ENCODE measurements at places on chromosomes 3 and 15. TPM values are rescaled to one million over a fixed set of nuclear protein-coding genes. Genes with fewer than 3 reads are reported as not detected.

GRCh38 chr15:24075420-24076089 is 388.4 kb upstream of the NDN start:
- DNase-seq = no peak

DNA sequence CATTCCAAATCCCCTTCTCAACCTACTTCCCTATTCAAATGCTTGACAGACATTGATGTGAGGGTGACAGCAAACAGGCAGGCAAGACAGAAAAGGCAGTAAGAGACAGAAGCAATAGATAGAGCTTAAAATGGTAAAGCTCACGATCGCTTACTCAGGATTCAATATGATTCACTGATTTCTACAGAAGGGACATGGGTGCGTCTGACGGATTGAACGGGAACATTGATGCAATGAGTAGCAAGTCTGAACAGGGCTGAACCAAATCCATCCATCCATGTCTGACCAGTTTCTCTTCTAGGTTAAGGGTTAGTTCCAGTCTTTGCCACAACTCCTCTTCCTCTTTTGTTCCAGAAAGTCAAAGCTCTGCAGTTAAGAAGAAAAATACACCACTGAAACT is 35.1 kb downstream of the P2RY1 start:
- DNase-seq = no peak

DNA sequence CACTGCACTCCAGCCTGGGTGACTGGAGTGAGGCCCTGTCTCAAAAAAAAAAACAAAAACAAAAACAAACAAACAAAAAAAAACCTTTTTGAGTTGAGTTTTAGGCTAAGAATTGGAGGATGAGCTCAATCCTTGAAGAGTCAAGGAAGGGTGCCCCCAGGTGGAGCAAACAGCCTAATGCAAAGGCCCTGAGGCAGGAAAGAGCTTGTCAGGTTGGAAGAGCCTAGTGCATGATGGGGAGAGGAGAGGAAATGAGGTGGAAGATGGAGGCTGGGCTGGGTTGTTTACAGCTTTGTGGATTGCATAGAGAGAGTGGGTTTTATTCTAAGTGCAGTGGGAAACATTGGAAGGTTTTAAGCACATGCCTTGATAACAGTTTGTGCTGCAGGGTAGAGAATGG is 2.1 kb upstream of the SNX22 start:
- no peak for DNase-seq

The SH3GL3 gene
- not detected for total RNA-seq

All from left ventricle myocardium superior (tissue), 1 donor.